ENCODE measurements at places on chromosomes 11 and 22. TPM values are rescaled to one million over a fixed set of nuclear protein-coding genes. Genes with fewer than 3 reads are reported as not detected.

DNA sequence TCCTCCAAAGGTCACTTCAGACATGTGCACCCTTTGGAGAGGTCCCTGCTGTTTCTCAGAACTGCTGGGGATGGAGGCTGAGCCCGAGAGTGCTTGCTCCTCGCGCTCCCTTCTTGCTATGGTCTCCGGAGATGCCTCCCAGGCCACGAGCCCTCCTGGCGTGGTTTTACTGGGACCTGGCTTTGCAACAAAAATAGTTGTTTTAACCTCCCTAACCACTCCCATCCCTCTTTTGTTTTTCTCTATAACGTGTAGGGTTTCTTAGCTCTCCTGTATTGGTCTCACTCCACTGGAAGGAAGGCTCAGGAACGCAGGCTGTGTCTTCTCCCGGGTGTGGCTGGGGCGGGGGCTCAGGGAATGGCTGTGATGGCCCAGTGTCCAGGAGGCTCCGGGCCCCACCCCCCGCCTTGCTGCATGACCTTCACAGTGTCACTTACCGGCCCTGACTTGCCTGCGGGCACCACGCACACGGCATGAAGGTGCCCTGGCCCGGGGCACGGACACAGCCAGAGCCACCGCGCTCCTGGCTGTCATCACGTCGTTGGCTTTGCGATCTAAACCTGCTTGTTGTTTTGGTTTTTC is 5.6 kb downstream of the PTDSS2 start:
- DNase-seq: no peak

GRCh38 chr22:26952451-26953011 is 295.1 kb downstream of the MIAT start:
- DNase-seq: no peak

DNA sequence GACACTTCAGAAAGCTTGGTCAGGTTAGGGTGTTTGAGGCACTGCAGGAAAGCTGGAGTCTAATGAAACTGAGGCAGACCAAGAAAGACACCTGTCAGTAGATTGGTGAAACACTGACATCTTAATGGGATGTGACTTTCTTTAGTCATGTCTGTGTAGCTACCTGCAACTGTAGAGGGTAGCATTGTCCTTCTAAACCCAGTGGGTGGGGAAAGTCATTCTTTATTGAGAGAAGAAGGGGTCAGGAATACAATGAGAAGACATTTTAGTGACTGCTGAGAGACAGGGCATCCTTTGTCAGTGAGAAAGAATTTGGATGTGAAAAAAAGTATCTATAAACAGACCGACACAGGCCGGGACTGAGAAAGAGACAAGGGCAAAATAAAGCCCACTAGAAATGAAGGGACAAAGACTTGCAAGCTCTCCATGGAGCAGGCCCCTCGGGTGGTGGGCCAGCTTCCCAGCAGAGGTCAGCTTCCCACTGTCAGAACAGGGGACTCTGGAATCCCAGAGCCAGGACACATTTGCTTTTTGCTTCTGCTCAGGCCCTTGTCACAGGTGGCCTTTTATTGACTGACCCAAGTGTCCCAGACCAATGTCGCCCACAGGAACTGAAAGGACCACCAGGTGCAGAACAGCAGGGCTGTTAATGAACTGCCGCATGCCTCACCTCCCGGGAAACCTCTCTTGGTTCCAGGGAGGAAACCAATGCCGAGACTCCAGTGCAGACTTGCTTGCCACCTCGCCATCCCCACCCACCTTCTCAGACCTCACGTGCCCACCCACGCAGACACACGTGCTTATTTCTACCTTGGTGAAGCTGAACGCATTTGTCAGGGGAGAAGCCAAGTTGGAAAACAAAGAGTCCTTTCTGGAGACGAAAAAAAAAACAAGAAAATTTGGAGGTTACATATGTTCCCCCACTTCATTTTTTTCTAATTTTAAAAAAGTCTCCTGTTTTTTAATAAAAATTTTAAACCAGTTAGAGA is 212.8 kb downstream of the TENM4 start:
- DNase-seq: no peak

- DNase-seq: no peak
These were observed 35.6 kb downstream of the BRD1 start for GRCh38 chr22:49792107-49792506.

DNA sequence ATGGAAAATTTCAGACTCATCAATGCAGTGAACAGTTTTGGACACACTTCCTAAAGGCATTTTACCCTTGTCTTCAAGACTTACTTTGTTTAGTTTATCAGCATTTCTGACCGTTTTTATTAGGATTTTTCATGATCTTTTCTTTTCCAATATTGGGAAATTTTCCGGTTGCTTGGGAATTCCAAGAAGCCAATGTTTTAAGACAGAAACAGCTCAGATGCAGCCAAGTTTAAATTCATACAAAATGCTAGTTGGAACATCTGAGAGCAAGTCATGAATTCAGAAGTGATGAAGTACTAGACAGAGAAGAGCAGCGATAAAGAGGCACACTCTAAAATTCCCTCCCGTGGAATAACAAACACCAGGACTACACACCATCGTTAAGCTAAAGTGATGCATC is 68.6 kb downstream of the RAB38 start:
- DNase-seq: no peak

DNA sequence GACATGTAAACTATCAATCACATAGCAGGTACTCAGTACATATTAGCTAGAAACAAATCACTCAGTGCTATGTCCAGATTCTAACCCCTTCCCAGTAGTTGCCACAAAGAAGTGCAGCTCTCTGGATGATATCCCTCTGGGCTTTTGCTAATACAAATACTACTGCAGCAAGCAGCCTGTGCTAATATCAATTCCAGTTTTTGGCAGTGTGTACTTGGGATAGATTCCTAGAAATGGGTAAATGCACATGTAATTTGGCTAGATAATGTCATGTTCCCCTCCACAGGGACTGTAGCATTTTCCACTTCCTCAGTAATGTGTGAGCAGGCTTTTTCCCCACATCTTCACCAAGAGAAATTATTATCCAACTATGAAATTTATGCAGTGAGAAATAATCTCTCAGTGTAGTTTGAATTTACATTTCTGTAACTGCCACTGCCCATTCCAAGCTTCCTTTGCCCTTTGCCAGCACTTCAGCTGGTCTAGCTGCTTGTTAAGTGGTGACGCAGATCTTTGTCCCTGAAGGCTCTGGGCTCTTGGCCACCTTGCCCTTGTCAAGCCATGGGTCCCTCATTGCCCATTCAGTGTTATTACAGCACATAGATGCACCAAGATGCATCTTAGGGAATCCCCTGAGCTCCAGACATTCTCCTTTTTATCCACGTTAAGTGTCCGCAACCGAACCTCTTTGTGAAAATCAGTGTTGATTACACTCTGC is 107.1 kb upstream of the CLPB start:
- DNase-seq: no peak

DNA sequence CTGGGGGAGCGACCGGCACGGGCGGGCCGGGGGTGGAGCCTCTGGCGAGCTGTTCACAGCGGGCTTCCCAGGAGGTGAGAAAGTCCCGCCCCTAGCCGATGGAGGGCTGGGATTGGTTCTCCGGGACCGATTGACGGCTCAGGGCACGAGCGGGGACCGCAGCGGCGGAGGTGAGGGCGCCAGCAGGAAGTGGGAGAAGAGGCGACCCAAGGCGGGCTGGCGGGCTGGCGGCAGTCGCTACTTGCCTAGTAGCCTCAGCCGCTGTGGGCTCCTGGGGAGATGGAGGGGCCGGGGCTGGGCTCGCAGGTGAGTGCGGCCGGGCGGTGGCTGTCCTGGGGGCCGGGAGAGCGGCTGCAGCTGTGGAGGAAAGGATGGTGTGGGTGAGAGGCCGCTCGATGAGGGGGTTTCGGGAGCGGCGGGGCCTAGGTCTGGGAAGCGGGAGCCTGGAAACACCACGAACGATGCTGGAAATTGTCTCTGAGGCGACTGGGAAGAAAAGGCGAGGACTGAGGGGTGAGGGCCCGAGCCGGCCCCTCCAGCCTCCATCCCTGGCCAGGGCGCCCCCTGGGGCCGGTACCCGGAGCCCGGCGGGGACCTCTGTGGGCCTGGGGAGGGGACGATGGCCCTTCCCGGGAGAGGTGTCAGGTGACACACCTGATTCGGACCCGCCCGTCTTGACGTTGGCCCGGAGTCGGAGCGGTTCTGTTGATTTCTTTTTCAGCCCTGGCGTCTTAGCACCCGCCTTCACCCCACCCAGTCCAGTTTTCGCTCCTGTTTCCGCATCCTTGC is at the start of gene ZDHHC13:
ZDHHC13 (plus strand) TSS at position 198 of the 789 bp plus-strand sequence; CDS start at position 280, 82 bp downstream.
- peak; percentile 63 for DNase-seq

GRCh38 chr11:2235588-2236326 is 34.6 kb downstream of the ASCL2 start:
- no peak for DNase-seq

The TBCEL gene
- total RNA-seq: 19.3 TPM

All from dermis microvascular lymphatic vessel endothelial cell (primary cell).